ENCODE measurements at places on chromosomes 3 and 15.
A peak's percentile ranks its signal among the peaks of the same experiment; 100 is the strongest.

DNA sequence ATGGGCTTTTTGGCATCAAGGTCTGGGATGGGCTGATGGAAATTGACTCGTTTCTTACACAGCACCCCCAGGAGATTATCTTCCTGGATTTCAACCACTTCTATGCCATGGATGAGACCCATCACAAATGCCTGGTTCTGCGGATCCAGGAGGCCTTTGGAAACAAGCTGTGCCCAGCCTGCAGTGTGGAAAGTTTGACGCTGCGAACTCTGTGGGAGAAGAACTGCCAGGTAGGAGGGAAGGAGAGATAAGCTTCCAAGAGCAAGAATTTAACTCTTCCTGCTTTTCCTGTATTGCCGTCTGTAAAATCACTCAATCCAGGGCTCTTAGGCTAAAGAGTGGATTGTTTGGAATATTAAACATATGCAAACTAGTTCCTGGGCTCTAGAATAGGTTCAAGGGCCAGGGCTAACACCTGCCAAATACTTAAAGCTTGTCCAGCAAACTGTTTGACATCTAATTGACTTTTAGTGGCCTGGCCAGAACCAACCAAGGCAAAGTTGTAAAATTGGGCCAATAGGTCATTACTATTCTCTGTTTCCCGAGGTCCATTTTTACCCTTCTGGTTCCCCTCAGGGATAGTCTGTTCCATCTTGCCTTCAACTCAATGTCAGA lies 113.1 kb upstream of the ZBED2 start:
- DNase-seq: no peak

GRCh38 chr3:53843195-53844177 lies 2.7 kb downstream of the CHDH start:
- no peak for DNase-seq

GRCh38 chr3:12405432-12406272 lies 78.6 kb upstream of the TSEN2 start:
- DNase-seq: peak; percentile 95

DNA sequence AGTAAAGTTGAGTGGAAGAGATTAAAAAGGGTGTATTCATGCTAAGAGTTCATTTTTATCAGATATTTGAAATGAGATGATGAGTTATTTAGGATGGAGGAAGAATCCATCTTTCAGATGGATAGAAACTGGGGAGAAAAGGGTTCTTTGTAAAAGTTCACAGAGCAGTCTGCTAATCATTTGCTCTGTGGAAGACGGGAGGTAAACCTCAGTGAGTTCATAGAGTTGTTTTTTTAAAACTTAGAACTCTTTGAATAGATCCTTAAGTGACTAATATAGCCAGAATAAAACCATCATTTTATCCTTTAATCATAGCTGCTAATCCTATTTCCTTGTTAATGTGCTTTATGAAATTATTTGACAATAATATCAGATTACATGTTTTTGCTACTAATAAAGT lies 5.1 kb downstream of the RASA2 start:
- no peak for DNase-seq

DNA sequence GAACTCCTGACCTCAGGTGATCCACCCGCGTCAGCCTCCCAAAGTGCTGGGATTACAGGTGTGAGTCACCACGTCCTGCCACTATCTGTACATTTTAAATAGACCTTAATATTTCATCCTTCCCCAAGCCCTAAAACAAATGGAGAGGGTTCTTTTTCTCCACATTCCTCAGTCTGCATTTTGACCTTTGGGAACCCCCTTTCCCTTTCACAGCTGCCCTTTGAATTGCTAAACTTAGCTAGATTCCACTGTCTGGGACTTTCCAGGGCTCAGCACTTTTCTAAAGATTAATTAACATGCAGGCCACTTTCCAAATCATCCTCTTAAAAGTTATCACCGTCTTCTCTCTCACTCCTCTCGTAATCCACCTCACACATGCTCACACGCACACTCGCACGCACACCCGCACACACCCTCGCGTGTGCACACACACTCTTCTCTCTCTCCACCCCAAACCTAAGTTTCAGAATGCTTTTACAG lies 124.2 kb downstream of the TMCO5A start:
- DNase-seq: no peak

GRCh38 chr3:16513141-16514020 lies at the start of gene RFTN1:
Gene RFTN1 (minus strand): TSS chr3:16513699. CDS start chr3:16493869, 19,830 bp downstream.
- DNase-seq: peak; percentile 60

DNA sequence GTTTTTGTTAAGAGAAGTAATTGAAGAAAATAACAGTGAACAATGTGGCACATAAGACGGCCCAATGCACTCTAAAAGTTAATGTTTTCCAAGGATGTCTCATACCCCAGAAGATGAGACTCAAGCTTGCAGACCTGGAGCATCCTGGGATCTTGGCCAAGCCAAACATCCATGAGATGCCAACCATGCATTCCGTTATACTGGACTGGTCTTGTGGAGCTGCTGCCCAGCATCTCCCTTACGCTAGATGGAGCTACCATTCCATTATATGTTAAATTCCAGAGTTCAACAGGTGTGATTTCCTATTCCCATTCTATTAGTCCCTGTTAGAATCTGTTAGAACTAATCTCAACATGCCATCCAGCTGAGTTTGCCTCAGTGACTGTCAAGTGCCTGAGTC lies 181.8 kb downstream of the PDCD6IP start:
- peak; percentile 62 for DNase-seq

- peak; percentile 52 for DNase-seq
Observed at GRCh38 chr15:95394186-95395067, 936.1 kb upstream of the NR2F2 start.

DNA sequence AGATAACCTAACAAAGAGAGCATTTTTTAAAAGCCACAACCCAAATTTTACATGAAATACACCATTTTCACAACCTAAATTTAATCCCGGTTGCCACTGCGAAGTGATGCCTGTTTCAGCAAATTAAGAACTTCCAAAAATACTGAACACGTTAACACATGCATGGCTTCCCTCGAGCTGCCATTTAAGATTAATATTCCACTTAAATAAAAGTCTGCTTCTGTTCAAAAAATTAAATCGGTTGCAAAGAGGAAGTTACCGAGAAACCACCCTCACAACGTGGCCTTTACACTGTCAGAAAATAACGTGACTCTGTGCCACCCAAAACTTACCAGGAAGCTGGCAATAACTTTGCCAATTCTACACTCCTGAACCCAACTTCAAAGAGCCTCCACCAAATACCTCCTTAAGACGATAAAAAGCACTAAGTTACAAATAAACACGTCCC lies 1.2 kb downstream of the TBL1XR1 start:
- no peak for DNase-seq

GRCh38 chr3:39146611-39147591 lies 6.5 kb downstream of the CSRNP1 start:
- peak; percentile 97 for DNase-seq

- DNase-seq: no peak
Observed at GRCh38 chr15:62753518-62754221, 288.9 kb upstream of the TPM1 start.

- no peak for DNase-seq
Observed at GRCh38 chr15:63166219-63166618, 8.9 kb upstream of the RPS27L start.

- peak; percentile 36 for DNase-seq
Observed at GRCh38 chr3:61562042-61562720, 810 bp downstream of the PTPRG start.

- DNase-seq: no peak
Observed at GRCh38 chr15:60009980-60010732, 6.0 kb downstream of the FOXB1 start.

DNA sequence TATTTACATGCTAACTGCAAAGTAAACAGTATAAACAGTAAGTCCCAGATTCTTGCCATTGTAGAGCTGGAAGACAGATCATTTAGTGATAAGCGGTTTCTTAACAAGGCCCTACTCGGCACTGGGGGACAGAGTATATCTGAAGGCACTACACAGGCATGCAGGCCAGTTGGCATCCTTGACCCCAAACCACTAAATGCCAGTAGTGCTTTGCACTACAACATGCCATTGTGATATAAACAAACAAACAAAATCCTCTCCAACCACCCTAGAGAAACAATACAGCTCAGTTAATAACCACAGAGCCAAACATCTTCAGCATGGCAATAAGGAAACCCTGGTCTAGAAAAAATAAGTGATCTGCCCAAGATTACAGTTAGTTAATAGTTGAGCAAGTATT lies 5.3 kb downstream of the AQR start:
- no peak for DNase-seq

DNA sequence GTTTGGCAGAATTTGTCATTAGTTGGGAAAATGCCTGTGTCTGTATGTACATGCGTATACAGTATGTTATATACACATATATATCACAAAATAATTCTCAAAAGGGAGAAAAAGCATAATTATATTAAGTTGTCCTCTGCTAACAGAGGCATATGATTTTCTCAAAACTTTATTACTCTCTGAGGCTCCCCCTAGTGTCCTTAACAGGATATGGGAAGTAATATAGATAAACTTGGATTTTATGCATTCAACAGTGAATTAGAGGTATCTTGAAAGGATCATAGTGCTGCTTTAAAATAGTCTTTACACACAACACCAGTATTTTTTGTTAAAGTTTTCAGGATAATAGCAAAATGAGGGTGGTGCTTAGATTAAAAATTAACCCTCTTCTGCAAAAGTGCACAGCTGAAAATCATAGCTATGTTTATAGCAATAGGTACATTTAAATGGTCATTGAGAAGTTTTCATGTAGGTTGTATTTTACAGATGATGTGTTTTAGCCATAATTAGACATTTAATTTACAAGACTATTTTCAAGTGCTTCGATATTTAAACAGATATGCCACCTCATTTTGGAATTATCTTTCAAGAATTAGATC lies 454.0 kb upstream of the ROBO2 start:
- DNase-seq: peak; percentile 11

GRCh38 chr15:71288348-71288955 lies 173.2 kb downstream of the THSD4 start:
- DNase-seq: no peak

DNA sequence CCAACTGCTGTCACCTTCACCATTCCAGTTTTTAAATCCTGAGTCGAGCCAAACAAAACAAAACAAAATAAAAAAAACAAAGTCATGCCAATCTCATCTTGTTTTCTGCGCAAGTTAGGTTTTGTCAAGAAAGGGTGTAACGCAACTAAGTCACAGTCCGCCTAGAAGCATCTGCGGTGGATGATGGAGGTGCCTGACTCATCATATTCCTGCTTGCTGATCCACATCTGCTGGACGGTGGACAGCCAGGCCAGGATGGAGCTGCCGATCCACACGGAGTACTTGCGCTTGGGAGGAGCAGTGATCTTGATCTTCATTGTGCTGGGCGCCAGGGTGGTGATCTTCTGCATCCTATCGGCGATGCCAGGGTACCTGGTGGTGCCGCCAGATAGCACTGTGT lies 162.1 kb downstream of the WDR76 start:
- DNase-seq: no peak

GRCh38 chr15:26125664-26126063 lies 262.5 kb upstream of the ATP10A start:
- DNase-seq: no peak

- DNase-seq: no peak
Observed at GRCh38 chr3:43638594-43639447, 17.0 kb upstream of the ANO10 start.

- DNase-seq: peak; percentile 23
Observed at GRCh38 chr3:45464336-45465170, 76.2 kb downstream of the LARS2 start.

DNA sequence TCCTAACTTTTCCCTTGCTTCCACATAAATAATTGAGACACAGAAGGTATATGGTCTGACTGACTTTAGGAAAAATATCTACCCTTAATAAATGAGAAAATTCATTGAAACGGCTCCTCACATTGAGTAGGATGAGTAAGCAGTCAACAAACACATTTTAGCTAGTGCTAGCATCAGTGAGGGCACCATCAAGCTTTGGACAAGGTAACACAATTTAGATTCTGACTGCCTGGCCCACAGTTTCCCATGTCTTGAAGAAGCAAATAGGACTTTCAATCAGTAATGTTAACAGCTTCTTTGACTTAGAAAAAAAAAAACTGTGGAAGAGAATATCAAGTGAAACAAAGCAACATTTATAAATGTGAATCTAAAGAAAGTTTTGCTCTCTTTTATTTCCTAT lies 70.1 kb upstream of the MBNL1 start:
- DNase-seq: no peak

DNA sequence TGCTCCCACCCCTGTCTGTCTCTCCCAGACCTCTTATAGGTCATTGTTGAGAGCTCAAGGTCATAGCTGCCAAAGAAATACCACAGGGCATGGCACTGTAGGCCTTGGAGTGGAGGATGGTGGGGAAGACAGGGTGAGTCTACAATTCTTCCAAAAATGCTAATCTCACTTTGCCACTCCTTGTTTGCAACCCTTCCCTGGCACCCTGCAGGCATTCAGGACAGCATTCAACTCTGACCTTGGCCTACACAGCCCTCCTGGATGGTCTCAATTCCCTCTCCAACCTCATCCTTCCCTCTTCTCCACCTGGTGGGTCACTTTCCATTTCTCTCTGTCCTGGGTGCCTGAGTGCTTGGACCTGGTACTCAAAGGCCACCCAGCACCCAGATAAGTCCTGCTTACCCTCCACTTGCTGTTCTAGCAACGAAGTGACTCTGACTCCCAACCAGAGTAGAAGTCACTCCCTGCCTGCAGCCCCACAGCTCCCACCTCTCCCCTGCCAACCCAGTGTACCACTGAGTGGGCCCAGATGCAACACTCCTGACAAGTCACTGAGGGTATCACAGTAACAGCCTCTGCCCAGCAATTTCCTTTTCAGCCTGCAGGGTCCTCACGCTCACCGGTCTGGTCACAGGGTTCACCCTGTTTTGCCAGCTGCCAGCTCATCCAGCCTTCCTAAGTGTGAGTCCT lies 36.6 kb downstream of the AMOTL2 start:
- no peak for DNase-seq

DNA sequence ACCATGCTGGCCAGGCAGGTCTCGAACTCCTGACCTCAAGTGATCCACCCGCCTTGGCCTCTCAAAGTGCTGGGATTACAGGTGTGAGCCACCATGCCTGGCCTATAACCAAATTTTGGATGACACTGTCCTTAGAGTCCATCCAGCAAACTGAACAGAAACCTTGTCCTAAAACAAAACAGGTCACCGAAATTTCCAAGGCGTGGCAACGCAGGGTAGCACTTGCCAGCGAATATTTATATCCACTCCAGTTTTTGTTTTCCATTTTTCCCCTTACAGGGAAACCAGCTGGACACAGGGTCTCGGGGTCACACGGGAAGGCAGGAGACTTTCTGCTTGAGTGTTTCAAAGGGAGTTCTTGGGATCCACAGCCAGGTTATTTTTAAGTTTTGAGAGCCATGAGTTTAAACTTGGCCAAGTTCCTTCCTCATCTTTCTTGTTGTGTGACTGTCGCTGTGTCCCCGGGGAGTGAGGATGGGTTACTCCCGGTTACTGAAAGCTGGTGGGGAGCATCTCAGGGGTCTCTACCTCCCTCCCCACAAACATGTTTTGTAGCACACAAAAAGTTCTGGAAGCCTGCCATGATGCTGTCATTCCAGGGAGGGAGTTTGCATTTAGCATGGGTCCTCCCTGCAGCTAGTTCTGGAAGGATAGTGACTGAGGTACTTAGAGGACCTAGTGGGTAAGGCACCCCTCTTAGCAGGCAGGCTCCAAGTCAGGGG lies 12.6 kb downstream of the LIMD1 start:
- peak; percentile 27 for DNase-seq

- no peak for DNase-seq
Observed at GRCh38 chr15:75355369-75355768, 8.5 kb downstream of the NEIL1 start.

Data from astrocyte of the spinal cord (primary cell).